ENCODE measurements at places on chromosomes 11 and 22.

DNA sequence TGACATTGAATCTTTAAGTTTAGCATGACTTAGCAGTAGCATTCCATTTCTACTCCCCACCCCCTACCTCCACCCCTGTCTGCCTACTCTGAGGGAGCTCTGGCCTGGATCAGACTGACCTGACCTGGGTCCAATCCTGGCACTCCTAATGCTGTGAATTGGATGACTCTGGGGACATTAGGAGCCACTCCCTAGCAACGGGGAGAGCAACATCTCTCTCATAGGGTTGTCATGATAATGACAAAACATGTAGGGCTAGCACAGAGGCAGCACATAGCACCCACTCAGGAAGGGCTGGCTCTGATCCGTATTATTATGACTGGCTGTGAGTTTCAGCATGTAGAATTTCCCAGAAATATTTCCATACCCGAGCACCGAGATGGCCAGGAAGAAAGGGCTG is 40.5 kb downstream of the CABIN1 start:
- DNase-seq: no peak

GRCh38 chr11:84061726-84062125 is 775.6 kb upstream of the CCDC90B start:
- no peak for DNase-seq

GRCh38 chr11:76336597-76336996 is 44.3 kb downstream of the THAP12 start:
- DNase-seq: no peak

DNA sequence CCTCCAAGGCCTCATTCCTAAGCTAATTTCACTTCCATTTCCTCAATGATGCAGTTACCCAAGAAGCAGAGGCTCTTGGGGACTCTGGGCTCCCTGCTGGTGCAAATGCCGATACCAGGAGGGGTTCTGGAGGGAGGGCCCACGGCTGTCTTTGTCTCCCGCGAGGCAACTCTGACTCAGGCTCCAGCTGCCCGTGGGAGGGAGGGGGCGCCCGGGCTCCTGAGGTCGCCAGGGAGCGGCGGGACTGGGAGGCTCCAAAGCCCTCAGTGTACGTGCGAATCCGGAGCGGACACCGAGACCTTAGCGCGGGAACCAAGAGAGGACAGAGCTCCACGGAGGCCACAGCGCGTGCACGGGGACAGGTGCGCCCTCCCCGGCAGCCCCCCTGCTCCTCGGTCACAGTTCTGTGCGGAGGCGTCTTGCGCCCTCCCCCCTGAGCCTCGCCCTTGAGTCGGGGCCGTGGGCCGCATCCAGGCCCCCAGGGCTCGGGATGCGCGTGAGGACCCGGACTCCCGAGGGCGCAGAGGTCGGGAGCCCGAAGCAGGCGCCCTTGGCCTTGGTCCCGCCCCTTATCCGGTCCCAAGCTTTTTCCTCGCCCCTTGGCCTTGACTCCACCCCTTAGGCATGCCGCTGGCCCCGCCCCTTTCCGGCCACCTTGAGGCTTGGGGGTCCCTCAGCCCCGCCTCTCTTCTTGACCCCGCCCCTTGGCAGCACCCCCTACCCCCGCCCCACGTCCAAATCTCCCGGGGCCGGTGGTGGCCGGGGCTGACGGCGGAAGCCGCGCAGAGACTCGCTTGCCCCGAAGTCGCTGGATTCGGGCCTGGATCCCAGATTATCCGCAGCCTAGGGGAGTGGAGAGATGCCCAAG is 4.7 kb upstream of the SHISA8 start:
- DNase-seq: no peak

GRCh38 chr11:30260813-30261212 is 30.0 kb downstream of the FSHB start:
- DNase-seq: no peak

DNA sequence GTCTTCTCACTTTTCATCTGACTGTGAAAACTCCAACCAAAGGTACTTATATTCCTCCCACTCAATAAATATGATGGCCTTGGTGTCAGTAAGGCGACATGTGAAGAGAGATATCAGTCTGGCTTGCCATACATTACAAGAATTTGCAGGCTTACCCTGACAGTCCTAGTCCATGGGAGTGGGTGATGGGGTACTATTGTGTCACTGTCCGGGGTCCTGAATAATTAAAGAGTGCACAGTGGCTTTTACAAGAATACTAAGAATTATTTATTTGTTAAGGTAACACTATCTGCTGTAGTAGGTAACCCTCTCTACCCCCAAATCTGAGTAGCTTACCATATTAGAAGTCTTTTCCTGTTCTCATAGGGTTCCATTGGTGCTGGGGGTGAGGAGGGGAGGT is 23.1 kb upstream of the IZUMO1R start:
- DNase-seq: no peak

- DNase-seq: no peak
These were observed 51.5 kb upstream of the RPS13 start for GRCh38 chr11:17129003-17129402.

- no peak for DNase-seq
These were observed 12.8 kb upstream of the PRR5 start for GRCh38 chr22:44689173-44689572.

DNA sequence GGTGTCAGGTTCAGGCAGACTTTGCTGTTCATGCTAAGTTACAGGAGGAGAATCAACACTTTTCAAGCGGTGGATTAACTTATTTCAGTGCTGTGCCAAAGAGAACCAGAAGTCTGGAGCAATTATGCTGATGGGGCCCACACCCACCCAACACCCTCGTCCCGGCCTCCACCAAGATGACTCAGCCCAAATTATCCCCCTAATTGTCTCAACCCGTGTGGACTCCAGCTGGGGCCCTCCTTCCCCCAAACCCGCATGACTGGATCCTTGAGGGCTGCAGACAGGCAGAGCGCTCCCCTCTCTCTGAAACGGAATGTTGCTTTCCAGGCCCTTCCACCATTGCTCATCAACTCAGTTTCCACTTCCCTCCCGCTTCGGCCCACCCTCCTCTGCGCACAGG is 34.6 kb upstream of the MN1 start:
- no peak for DNase-seq

- DNase-seq: no peak
These were observed 30.1 kb upstream of the SMPD1 start for GRCh38 chr11:6360183-6360582.

- no peak for DNase-seq
These were observed 54.3 kb downstream of the TSPAN18 start for GRCh38 chr11:44780940-44781631.

- no peak for DNase-seq
These were observed 34.2 kb downstream of the OSBP2 start for GRCh38 chr22:30728826-30729225.

DNA sequence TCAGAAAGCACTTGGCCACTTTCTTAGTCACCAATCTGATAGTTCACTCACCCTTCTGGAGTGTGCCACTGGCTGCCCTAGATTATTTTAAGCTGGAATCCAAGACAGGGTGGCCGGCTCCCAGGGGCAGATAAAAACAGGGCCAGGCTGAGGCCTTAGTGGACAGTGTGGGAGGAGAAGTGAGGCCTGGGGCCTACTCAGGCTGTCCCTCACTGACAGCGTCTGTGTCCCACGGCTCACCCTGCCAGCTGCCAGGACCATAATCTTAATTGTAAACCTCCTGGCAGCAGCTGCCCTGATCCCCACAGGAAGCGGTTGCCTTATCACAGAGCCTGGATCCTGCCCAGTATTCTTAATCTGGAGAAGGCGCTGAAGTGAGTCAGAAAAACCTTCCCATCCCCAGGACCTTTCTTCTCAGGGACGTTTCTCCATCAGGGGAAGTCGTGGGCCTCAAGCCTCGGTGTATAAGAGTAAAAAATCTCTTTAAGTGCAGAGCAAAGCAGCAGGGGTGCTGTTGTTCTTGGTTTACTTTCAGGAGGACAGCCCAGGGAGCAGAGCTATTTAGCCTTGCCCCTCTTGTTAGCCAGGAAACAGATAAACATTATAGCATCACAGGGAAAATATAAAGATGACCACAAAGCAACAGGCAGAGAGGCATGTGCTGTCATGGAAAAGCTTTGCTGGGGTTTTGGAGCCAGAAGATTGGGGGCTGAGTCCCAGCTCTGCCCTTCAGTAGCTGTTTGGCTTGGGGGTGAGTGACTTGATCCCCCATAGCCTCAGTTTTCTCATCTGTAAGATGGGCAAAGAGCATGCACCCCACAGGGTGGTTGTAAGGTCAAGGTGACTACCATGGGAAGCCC is 39.6 kb downstream of the TSPAN18 start:
- DNase-seq: no peak

DNA sequence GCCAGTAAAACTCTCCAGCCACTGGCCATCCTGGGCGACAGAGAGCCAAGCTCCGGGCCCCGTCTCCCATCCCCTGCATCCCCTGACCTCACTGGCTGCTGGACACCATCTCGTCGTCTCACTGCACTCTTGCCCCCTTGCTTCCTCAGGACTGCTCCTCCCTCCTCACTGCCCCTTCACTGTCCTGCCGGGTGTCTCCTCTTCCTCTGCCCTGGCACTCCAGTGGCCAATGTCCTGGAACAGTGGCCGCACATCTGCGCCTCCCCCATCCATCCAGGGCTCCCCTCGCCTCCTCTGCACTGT is 800.4 kb downstream of the BRD1 start:
- no peak for DNase-seq

DNA sequence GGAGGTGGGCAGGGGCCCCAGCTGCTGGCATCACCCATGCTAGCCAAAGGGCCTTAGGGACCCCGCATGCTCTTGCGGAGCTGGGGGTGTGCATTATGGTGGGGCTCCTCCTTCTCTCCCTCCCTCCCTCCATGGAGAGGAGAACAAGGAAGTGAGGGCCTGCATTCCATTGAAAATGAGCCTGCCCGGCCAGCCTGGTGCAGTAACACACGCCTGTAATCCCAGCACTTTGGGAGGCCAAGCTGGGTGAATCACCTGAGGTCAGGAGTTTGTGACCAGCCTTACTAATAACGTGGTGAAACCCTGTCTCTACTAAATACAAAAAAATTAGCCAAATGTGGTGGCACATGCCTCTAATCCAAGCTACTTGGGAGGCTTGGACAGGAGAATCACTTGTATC is 22.4 kb downstream of the SNAP29 start:
- no peak for DNase-seq

DNA sequence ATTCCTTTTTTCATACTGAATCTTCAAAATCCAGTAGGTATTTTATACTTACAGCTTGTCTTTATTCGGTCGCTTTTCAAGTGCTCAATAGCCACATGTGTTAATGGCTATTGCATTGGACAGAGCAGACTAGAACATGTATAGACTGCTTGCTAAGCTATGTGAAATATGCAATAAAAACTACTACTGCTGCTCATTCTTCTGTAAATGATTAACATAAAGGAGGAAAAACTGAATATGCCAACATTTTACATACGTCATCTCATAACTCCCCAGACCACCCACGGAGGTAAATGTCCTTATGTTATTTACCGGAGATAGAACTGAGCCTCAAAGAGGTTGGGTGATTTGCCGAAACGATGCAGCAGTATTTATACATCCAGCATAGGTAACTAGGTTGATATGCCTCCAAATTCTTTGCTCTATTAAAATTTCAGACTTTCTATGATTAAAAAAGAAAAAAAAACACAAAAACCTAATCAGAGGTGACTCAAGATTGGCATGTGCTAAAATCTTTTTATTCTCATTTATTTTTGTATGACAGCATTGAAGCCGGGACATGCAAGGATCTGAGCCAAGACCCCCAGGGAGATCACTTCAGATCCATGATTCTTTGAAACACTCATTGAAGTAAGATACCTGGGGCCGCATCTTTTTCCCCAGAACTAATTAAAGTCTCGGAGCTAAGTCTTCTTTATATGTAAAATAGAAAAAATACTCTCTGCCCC is 78.5 kb upstream of the OR5AK2 start:
- DNase-seq: no peak

- no peak for DNase-seq
These were observed 124.5 kb downstream of the TRIM44 start for GRCh38 chr11:35787013-35787504.

DNA sequence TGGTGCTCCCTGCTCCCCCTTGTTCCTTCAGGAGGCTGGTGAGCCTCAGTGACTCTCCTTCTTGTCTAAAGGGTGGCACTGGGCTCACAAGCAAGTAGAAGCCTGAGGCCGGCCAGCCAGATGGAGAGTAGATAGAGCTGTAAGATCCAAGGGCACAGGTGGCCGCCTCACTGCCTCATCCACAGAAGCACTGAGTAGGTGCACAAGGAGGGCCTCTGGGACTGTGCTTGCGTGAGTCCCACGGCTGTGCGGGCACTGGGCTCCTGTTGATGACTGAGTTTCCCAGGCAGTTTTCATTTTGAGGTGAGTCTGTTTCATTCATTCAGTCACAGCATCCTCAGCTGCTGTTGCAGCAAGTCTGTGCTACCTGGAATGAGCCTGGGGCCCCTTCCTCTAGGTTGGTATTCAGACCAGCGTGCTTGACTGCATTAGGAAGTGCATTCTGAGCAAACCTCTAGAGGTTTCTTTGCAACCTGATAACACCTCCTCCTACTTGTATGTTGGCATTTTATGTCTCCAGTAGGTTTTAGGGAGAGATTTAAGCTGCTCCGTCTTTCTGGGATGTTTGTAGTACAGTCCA is 184.0 kb downstream of the TBC1D22A start:
- DNase-seq: no peak

DNA sequence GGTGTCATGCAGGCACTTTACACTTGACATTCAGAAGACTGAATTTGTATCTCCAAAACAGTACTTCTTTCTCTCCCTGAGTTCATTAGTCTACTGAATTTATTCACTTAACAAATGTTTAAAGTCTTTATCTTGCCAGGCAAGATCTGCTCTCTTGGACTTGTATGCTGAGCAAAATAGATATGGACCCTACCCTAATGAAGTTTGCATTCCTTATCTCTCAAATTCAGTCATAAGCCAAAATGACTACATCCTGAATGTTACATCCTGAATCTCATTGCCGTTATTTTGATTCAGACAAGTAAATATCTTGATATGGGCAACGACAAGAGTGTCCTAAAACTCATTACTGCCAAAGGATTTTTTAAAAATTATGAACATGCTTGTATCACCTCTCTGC is 29.7 kb downstream of the FAR1 start:
- DNase-seq: no peak

DNA sequence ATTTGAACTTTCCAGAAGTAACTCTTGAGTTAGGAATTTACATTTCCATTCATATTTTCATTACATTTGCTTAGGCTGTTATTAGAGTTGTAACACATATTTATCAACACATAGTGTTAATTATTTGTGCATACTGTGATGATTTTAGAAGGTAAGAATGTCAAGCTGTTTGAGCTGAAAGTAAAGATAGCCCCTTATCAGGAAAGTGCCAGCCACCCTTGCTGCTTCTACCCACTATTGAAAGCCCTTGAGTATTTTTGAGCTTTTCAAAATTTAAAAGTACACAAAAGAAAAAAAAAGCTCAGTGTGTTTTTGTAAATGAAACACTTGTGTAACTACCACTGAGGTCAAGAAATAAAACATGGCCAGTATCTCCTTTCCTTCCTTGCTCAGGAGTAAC is 8.0 kb downstream of the APLP2 start:
- DNase-seq: no peak

- no peak for DNase-seq
These were observed 14.3 kb downstream of the CLDN5 start for GRCh38 chr22:19509923-19510322.

All from right renal pelvis (tissue), 4 donors.